Umbilical cord (tissue), 2 donors: ENCODE measurements at places on chromosomes 7 and 10.

DNA sequence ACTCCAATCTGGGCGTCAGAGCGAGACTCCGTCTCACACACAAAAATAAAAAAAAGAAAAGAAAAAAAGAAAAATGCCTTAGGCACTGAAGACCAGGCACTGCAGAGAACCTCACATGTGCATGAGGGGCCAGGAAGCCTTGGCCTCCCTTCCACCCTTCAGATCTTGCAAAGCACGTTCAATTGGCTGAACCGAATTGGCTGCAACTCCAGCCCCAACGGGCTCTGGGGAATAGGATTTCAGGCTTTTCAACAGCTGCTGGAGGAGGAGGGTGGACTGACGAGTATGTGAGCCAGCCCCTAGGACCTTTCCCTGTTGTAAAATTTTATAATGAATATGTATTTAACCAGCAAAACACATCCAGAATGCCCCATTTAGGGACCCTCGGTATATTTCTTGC, 16.7 kb downstream of the TMEM120A start:
- DNase-seq: peak; percentile 66

- DNase-seq: no peak
Measured at GRCh38 chr7:18900803-18901202, 216.6 kb downstream of the TWIST1 start.

- no peak for DNase-seq
Measured at GRCh38 chr7:83105948-83106347, 56.7 kb downstream of the PCLO start.

DNA sequence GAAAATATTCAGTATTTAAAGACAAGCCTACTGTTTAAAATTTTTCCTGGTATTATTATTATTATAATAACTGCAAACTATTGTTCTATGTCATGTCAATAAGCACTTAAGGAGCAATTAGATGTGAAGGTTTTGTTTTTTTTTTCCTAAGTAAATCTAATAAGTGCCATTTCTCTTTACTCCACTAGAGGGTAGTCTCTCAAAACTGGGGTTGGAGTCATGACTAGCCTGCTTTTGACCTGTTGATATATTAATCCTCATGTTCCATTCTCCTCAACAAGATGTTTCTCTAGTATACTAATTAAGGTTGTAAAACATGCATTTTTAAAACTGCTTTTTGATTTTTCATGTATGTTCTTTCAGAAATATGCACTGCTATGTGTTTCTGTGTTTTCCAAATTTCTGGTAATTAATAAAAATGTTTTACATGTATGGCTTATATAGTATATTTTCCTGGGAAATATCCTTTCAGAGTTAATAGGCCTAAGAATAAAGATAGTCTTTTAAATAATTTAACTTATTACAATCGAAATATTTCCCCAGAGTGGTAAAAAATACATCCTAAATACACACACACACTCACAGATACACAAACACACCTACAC, 1.0 kb upstream of the LRRN3 start:
- no peak for DNase-seq

DNA sequence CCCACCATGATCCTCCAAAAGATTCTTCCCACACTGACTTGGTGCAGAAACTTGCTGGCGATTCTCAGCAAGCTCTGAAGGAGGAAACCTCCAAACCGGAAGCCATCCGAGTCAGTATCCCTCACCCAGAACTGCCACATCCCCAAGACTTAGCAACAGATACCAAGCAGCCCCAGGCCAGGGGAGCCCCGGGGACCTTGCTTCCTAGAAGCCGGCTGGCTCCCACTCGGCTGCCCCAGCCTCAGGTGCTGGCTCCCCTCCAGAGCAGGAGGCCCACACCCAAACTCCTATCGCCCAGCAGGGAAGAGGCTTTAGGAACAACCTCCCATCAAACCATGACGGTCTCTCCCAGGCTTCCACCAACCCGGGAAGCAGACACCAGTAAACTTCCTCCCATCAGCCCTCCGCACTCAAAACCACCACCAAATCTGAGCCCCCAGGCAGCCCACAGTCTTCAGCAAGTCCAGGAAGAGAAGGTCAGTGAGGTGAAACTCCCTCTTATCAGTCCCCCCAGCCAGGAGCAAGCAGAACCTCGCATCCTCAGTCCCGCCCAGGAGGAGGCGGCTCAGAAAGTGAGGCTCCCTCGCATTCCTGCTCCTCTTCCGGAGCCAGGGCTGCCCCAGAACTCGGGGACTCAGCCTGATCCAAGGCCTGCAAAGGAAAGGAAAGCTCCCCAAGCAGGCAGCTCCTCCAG, 82.3 kb downstream of the LRGUK start:
- no peak for DNase-seq

GRCh38 chr7:149816794-149817193, 21.4 kb upstream of the ZNF862 start:
- DNase-seq: no peak

DNA sequence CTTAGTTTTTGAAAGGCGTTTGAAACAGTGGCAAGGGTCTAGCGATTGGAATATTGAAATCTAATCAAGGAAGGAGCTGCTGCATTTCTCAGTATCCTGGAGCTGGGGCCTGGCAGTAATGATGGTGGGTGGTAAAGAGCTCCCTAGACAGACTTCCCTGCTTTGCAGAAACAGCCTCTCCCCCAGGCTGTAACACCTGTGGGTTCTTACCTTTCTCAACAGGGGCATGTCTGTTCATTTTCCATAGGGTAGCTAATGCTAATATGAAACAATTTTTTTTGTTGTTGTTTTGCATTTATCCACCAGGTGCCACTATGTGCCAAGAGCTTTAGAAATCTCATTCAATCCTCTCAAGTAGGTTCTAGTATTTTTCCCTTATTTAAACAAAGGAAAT, 345.5 kb downstream of the REEP3 start:
- peak; percentile 36 for DNase-seq

GRCh38 chr10:119762035-119762434, 36.2 kb downstream of the INPP5F start:
- DNase-seq: no peak

DNA sequence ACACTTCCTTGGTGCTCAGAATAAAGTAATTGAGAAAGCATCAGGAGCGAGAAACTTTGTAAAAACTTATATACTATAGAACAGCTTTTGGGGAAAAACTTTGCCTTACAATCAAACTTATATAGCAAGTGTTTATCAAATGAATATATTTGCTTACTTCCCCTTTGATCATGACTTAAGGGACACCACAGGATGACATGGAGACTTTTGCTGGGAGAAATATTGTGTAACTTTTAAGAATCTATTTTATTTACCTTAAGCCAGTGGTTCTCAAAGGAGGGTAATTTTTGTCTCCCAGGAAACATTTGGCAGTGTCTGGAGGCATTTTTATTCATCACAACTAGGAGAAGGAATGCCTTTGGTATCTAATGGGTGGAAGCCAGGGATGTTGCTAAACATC, 173.8 kb upstream of the HABP2 start:
- no peak for DNase-seq

DNA sequence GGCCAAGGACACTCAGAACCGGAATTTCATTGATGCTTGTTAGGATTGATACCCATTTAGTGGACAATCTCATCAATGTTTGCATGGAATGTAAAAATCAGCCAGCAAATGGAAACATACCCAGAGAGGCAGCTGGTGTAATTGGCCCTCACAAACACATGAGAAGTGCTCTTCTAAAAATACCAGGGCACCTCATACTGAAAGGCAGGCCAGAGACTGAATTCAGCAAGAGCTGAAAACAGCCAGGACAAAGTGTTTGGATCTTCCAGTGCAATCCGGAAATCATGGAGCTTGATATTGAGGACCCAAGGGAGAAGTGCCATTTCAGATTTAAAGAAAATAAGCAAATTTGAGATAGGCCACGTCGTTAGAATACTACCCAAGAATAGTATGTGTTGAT, 498.6 kb downstream of the GALNT17 start:
- DNase-seq: no peak

GRCh38 chr10:22252224-22252800, 34.5 kb upstream of the EBLN1 start:
- no peak for DNase-seq

DNA sequence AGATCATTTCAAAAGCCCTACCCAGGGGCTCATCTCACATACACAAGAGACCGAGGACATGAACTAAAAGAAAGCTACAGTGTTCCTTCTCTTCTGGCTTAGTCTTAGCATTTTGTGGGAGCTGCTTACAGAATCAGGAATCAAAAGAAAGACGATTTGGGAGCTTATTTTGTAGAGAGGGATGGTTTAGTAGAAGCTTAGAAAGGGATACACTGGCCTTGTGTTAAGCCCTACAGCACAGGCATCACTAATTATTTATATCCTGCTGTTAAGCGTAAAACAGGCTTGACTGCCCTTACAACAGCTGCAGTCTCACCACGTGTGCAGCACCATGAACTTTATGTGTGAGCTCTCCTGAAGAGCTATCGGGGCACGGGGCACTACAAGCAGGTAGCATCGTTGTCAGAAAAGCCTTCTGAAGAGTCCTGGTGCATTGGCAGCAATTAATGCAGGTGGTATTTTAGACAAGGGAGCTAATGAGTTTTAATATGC, 798.3 kb downstream of the NXPH1 start:
- peak; percentile 12 for DNase-seq

DNA sequence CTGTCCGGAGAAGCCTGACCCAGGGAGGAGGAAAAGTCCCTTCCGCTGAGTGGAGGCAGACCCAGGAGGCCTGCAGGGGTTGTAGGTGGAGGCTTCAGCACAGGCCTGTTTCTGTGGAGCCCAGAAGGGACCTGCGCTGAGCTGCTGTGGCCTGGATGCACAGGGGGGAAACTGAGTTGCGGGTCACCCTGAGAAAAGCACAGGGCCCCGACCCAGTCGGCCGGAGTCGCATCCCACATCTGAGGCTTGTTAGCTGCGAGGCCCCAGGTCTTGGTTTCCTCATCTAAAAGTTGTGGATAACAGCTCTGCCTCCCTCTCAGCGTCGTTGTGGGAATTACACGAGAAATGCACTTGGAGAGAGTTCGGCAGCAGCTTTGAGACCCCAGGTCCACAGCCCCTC, 76.4 kb downstream of the GOLGA7B start:
- DNase-seq: no peak

GRCh38 chr10:70430493-70431445, 10.7 kb downstream of the NODAL start:
- DNase-seq: peak; percentile 72

GRCh38 chr10:37865957-37866803, 8.8 kb upstream of the ZNF248 start:
- DNase-seq: peak; percentile 19

GRCh38 chr7:3791327-3791726, 490.3 kb downstream of the SDK1 start:
- DNase-seq: no peak

DNA sequence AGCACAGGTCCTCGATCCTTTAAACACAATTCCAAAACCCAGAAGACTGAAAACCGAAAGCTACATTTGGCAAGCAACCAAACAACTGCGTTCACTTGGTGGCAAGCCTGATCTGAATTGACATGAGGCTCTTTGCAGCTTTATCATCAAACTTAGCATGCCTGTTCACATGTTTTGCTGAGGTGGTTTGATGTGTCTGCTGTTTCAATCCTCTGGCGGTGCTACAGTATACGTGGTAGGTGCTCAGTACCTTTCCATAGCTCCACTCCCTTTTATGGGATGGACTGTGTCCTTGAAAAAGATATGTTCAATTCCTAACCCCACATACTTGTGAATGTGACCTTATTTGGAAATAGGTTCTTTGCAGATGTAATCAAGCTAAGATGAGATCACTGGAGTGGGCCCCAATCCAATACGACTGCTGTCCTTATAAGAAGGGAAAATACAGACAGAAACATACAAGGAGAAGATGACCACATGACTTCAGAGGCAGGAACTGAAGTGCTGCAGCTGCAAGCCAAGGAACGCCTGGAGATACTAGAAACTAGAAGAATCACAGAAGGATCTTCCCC, 33.4 kb downstream of the CCDC6 start:
- DNase-seq: peak; percentile 46

DNA sequence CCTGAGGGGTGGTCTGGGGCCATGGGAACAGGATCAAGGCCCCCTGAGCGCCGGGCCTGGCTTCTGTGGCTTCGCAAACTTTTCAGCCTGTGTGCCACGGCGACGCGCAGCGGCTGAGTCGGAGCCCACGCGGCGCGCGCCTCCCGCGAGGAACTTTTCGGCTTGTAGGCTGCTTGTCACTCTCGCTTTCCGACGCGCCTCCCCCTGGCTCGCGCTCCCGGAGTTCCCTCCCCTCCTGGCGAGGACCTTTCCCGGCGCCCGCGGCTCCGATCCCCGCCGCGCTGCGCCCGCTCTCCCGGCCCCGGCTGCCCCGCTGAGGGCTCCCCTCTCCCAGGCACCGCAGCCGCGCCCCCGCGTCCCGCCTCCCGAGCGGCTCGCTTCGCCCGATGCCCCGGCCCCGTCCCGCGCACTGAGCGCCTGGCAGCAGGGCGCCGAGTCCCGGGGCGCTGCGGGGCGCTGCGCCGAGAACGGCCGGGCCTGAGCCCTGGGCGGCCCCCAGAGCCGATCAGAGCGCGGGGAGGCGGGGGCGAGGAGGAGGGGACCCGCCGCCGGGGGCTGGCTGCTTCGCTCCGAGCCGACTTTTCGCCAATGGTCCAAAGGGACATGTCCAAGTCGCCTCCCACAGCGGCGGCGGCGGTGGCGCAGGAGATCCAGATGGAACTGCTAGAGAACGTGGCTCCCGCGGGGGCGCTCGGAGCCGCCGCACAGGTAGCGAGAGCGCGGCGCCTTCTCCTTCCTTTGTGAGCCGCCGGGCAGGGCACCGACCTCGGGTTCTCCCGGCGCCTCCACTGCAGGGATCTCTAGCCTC, at the start of gene CACNB2:
Gene CACNB2 (plus strand): TSS at position 276 of the 808 bp plus-strand sequence.
- peak; percentile 82 for DNase-seq

DNA sequence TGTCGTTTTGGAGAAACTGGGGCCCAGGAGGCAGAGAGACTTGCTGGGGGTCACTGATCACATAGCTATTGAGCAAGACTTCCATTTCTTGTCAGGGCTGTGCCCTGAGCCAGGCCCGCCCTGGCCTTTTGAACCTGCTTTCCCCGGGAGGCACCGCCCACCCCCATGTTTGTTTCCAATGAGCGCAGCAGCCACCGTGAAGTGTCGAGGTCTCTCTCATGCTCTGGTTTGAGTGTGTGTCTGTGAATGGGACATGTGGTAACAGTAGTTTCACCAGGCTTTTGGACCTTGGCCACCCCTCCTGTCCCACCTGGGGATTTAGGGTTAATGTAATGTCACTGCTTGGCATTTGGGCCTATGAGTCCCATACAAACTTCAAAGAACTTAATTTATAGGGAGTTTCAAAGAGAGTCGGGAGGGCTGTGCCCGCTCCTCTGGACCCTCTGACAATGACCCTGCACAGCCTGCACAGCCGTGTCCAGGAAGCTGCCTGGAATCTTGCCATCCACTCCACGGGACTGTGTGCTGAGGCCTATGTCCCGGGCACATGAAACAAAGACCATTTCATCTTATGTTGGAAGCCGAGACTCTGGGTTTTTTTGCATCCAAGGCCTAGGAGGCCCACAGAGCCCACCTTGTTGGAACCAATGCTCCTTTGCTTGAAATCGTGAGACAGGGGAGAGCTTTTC, 6.3 kb downstream of the PRF1 start:
- no peak for DNase-seq

DNA sequence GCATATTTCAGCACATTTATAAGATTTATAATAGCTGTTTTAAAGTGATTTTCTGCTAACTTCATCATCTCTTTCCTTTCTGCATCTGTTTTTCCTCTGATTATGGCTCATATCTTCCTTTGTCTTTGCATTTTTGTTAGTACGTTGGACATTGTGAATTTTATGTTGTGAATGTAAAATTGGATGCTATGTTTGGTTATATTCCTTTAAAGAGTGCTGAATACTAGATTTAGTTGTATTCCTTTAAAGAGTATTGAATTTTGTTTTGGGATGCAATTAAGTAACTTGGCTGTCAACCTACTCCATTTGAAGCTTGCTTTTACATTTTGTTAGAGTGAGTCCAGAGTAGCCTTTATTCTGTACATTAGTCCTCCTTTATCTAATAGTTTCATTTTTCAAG, 81.2 kb downstream of the ZNF777 start:
- no peak for DNase-seq
